Type B pancreatic cell (in vitro differentiated cells): ENCODE measurements at places on chromosomes 1 and 21.

DNA sequence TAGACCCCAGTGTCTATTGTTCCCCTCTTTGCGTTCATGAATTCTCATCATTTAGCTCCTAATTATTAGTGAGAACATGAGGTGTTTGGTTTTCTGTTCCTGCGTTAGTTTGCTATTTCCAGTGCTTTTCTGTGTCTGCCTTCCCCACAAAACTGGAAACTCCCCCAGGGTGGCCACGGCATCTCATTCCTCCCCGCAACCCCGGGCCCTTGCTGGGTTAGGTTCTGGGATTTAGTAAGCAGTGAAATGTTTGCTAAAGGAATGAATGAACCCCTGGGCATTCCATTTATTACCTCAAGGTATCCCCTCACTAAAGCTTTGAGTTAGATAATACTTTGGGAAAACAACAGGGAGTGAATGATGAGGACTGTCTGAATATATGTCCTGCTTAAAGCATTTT lies 142.9 kb downstream of the GLUL start:
- DNase-seq, result no peak

GRCh38 chr21:14757533-14758327 lies 211.6 kb upstream of the SAMSN1 start:
- no peak for DNase-seq

DNA sequence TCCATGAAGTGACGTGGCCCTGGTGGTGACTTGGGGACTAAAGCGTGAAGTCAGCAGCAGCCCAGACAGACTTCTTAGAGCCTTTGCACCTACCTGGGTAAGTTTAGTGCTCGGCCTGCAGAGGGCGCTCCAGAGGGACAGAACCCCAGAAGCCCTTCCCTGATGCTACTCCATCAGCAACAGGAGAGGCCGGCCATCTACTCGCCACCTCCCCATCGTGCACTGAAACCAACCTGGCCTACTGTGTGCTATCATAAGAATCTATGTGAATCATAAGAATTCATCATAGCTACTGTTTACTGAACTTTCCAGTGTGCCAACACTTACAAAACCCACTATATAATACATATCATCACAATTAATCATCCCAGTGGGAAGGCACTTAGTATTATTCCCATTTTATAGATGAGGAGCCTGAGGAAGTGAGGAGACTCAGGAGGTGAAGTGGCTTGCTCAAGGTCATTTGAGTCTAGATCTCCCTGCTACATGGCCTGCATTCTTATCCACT lies 7.9 kb upstream of the EDN2 start:
- no peak for DNase-seq

DNA sequence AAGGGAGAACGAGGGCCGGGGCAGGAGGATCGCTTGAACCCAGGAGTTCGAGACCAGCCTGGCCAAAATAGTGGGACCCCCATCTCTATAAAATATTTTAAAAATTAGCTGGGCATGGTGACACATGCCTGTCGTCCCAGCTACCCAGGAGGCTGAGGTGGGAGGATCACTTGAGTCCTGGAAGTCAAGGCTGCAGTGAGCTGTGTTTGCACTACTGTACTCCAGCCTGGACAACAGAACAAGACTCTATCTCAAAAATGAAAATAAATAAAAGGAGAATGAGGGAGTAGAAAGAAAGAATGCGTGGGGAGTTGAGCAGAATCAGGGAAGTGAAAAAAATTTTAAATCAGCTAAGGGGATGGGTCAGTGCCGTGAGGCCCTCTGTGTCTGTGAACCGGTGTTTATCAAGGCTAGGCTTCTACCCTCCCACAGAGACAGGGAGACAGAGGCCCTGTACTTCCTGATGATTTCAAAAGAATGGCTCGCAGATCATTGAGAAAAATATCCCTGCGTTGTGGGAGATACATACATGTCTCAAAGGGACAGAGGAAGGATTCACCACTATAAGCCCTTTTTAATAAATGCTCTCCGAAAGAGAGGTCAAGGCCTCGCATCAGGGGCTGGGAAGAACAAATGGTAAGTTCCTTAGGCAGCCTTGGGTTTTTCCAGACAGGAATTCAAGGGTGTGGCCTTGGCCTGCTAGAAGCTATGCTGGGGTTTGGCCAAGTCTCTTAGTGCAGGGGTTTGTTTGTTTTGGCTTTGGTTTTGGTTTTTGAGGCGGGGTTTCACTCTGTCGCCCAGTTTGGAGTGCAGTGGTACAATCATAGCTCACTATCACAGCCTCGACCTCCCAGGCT lies 20.7 kb downstream of the IL10RB start:
- no peak for DNase-seq

GRCh38 chr1:232837087-232837486 lies 31.9 kb downstream of the MAP10 start:
- no peak for DNase-seq

DNA sequence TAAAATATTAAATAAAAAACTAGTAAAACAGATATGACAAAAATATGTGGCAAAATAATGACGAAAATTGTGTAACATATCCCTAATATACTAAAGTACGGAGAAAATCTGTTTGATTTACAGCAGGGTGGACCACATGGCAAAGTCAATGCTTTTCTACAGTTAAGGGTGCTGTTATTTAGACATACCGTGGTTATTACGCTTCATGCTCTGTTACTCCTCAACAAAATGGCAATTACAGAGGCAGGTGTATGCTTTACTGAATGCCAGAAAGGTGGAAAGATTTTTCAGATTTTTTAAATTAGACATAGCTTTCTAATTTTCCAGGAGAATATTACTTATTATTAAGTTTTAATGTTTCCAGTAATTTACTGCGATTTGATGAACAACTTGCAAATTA lies 343.9 kb upstream of the DPYD start:
- DNase-seq, result no peak

- DNase-seq, result no peak
These were observed 9.1 kb upstream of the PDIK1L start for GRCh38 chr1:26102526-26102925.

GRCh38 chr1:43930168-43930948 lies 3.2 kb upstream of the ARTN start:
- DNase-seq, result no peak

- DNase-seq, result no peak
These were observed 72.7 kb upstream of the FAM20B start for GRCh38 chr1:178953034-178953433.

DNA sequence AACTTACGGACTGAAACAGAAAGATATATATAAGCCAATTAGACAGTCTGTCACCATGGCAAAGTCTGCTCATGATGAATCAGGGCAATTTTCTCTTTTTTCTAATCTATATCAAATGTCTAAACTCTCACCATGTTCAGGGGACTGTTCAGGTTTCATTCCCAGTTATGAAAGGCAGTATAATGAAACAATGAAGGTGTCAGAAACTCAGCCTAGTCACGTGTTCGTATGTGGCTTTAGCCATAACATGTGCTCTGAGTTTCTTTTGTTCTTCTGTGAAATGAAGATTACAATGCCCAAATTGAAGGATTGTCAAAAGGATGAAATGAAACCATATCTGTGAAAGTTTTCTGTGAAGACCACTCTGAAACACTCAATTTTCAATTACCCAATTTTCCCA lies 392.9 kb downstream of the DSCAM start:
- DNase-seq, result no peak

DNA sequence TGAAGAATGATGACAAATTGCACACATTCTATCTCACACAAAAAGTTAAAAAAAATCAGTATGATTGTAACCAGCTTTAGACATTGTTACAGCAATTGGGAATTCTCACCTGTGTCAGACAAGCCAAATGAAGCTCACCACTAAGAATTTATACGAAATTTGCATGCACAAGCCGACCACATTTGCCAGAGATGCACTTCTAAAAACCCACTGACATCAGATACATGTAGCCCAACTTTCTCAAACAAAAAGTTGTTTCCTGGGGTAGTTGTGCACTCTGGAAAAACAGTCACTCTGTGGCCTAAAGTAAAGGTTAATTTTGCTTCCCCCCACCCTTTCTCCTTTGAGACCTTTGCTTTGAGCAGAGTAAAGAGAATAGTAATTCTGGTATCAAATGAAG lies 67.9 kb upstream of the IL12RB2 start:
- no peak for DNase-seq

- peak; percentile 45 for DNase-seq
These were observed 1.8 kb upstream of the ANP32E start for GRCh38 chr1:150237746-150238145.

DNA sequence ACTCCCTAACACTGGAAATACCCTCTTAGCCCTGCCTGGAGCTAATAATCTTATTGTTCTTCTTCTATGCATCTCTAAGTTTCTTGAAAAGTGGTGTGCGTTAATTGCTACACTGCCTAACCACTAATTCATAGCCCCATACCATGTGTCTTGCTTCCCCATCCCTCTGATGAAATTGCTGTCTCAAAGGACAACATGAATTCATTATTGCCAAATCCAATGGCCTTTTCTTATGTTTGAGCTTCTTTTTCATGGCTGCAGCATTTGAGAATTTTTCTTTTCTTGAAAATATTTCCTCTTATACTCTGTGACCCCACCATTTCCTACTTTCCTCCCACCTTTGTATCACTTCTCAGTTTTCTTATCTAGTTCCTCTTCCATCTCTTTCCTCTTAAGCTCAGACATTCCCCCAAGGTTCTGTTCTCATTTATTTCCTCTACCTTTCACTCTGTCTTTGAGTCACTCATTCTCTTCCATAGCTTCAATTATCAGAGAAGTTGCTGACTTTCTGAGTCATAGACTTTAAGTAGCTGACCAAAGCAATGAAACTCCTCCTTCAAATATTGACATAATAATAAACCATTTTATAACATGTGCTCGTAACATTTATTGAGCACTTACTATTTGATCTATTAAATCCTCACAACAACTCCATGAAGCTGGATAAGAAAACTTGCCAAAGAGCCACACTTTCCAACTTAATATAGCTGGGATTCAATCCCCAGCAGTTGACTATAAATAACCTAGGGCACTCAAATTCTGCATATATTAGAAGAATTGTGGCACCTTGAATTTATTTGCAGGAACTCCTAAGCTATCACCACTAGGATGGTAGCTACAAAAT lies 35.5 kb upstream of the ATP6V1G3 start:
- DNase-seq, result no peak

GRCh38 chr21:41717573-41718330 lies 49.1 kb downstream of the RIPK4 start:
- no peak for DNase-seq

DNA sequence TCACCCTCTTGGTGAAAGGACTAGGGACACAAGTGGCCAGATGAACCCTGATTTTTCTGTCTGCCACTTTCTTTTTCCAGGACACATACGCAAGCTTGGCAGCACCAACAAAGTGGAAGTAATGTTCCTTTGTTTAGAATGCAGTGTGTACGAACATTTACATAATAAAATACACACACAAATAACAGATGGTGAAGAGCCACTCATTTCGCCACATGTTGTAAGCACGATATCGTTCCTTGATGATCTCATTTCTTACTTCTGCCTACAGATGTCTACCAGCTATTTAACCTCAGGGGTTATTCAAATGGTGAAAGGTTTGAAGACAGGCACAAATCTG lies 670.2 kb upstream of the CXADR start:
- no peak for DNase-seq

DNA sequence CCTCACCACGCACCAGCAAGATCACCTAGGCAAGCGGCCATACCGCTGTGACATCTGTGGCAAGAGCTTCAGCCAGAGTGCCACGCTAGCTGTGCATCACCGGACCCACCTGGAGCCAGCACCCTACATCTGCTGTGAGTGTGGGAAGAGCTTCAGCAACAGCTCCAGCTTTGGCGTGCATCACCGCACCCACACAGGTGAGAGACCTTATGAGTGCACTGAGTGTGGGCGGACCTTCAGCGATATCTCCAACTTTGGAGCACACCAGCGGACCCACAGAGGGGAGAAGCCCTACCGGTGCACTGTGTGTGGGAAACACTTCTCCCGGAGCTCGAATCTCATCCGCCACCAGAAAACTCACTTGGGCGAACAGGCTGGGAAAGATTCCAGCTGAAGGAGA lies 5.0 kb downstream of the ZNF691 start:
- no peak for DNase-seq

- DNase-seq, result no peak
These were observed 24.3 kb upstream of the FMO2 start for GRCh38 chr1:171160639-171161354.

- DNase-seq, result no peak
These were observed 14.9 kb upstream of the NUP133 start for GRCh38 chr1:229523052-229523451.

- DNase-seq, result no peak
These were observed 272.6 kb downstream of the S1PR1 start for GRCh38 chr1:101509370-101509769.

- no peak for DNase-seq
These were observed 9.9 kb upstream of the IFNGR2 start for GRCh38 chr21:33393348-33393747.

DNA sequence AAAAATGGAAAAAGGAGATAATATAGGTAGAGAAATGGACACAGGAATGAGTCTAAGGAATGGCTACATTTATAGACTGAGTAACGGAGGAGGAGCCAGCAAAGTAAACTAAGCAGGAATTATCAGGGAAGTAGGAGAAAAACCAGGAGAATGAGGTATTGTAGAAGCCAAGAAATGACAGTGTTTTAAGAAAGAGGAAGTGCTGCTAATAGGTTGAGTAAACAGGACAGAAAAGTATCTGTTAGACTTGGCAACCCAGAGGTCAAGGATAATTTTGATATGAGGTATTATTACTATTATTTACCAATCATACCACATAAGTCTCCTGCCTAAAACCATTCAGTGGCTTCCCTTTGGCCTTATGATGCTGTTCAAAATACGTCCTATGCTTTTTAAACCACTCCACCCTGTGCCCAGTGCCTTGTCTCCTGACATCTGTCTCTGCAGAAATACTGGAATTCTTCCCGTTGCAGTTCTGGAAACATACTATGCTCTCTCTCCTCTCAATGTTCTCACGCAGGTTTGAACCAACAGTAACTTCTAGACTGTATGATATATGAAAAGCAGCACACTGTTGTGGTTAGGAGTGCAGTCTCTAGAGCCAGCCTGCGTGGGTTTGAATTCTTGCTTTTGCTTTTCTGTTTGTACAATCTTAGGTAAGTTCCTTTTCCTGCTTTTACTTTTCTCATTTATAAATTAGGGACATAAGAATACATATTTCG lies 24.6 kb upstream of the NEK7 start:
- no peak for DNase-seq

DNA sequence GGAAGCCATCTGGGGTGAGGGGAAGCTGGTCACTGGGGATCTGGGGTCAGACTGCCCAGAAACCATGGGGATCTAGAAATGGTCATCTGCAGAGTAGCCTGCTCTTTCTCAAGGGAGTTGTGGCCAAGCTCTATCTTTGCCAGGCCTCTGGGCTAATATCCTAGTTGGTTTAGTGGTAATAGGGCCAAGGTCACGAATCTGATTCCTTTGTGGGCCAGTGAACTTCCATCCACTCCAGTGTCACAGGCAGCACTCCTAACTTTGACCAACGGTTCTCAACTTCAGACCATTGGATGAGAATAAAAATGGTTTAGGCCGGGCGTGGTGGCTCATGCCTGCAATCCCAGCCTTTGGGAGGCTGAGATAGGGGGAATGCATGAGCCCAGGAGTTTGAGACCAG lies 28.1 kb upstream of the PPP2R5A start:
- no peak for DNase-seq
